NCI-H510A (cell line): ENCODE measurements at places on chromosomes 3 and 15.
A peak's percentile ranks its signal among the peaks of the same experiment; 100 is the strongest.

DNA sequence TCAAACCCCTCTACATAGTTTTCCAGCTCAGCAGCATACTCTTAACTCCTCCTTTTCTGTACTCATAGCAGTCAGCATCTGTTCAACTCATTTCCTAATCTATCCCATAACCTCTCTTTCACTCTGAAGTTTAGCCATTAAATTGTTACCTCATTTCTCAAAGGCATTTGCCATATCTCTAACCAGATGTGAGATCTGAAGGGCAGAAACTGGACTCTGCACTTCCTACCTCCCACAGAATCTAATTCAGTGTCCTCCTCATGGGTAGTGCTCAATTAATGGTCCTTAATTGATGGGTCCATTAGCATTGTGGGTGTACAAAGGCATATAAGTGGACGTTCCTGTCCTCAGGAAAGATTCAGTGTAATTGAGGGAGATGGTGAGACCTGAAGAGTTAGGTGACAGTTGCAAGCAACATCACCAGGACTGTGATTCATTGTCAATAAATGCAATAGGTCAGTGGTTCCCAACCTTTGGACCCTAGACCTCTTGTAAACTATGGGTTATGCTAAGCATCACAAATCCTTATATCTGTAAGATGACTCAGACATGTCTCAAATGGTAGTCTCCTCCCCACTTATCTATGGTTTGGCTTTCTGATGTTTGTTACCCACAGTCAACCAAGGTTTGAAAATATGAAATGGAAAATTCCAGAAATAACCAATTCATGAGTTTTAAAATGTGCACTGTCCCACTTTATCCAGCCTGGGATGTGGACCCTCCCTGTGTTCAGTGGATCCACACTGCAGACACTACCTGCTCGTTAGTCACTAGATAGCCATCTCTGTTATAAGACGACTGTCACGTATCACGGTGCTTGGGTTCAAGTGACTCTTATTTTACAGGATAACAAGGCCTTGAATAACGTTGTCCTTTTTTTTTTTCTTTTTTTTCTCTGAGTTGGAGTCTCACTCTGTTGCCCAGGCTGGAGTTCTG is 25.0 kb upstream of the UACA start:
- DNase-seq: no peak

DNA sequence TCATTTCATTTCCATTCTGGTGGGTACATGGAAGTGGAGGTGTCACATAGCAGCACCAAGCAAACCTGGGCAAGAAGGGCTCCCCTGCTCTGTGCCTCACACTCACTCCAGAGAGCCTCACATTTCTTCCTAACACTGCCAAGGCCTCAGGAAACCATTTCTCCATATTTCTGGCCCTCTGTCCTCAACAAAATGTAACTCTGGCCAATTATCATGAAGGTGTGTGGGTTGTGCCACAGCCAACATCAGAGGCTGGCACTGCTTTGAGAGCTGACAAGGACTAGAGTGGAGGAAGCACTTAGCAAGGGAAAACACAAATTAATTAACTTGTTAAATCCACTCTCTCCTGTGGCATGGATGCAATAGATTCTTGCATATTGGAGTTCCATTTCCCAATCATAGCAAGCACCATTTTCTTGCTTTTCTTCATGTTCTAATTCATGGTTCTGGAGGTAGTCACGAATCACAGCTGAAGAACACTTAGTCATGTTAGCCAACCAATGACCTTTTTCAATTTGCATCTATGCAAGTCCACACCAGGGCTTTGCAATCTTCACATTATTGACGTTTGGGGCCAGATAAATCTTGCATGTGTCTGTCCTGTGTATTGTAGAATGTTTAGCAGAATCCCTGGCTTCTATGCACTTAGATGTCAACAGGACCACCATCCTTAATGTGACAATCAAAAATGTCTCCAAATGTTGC is 241.1 kb downstream of the PLCL2 start:
- DNase-seq: no peak

DNA sequence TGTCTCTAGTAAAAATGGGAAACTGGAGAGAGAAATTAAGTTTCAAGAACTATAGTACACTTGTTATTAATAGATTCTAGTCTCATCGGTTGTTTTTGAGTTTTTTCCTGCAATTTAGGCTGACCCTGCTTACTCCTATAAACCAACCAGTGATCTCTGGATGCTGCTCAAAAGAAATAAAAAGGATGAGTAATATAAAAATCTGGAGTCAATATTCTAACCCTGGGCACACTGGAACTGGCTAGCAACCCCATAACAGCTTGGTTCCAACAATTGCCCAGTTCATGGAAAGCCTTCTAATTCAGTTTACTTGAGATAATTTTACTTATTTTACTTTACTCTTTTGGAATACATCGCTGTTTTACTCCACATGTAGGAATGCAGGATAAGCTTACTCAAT is 211.6 kb downstream of the GBE1 start:
- DNase-seq: no peak

GRCh38 chr3:136311261-136311660 is 61.1 kb downstream of the PCCB start:
- DNase-seq: no peak

DNA sequence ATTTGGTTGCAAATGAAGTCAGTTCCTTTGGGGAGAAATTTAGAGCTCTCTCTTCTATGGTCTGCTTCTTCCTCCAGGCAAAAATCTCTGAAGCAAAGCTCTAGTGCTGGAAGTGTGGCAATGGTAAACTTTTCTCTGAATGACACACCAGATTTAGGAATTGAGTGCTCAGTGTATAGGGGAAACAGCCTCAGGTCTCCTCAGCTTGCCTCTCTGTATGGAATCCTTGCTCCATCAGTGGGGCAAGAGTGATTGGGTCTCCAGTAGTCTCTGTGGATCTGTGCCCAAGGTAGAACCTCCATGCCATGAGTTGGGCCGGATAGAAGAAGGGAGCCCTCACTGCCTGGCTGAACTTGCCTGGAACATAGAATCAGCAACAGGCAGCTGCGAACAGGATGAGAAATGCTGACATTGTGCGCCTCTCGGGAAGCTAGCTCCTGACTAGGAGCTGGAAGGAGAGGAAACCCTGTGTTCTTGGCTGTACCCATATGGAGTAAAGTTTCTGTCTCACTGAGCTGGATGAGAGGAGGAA is 156.1 kb downstream of the WNT7A start:
- no peak for DNase-seq

DNA sequence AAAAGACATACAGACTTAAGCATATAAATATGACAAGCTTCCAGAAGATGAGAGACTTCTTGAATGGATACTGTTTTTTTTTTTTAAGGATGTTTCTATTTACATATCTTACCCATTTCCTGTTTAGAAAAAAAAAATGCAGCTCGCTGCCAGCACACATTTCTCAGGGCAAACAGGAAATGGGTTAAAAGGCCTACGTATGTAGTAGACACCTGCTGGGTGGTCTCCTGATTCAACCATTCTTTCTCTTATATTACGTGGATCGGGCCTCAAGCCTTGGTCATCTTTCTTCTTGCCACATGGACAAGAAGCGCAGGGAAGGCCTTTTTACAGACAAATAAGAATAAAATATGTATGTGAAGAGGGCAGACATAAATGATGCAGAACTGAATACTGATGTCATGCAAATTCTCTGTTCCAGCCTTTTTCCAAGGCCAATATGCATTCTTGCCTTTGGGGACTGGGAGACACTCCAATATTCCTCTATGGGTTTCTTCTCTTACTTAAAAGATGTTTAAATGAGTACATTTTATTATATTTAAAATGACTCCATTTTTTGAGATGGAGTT is 35.0 kb upstream of the TJP1 start:
- DNase-seq: no peak

DNA sequence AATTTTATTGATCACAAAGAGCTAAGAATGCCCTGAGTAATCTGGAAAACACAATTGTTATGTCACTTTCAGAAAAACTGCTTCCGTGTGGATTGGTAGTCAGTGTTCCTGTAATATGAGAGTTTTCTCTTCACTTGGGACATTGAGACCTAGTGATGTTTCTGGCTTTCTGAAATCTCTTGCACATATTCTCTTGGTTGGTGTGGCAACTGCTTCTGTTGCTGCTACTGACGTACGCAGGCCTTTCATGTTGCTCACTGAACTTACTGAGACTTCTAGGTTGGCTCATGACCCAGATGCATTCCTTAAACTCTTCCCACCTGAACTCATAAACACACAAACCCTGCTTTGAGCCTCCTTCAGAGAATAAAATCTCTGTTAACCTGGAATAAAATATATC is 175.0 kb upstream of the PFN2 start:
- DNase-seq: no peak

DNA sequence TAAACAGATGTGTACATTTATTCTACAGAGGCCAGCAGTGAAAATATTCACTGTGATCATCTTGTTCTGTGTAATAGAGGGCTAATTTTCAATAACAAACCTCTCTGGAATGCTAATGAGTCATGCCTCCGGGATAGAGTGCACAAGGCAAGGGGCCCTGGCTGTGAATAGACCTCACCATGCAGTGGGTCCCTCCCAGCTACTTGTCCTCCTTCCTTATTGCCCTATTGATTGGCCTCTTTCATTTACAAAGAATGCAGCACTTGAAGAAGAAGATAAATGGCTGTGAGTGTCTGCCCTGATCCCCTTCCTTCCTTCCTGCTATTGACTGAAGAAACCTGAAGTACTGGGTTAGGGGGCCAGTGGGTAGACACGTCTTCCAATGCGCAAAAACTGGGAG is 436.3 kb downstream of the WDR72 start:
- DNase-seq: no peak

DNA sequence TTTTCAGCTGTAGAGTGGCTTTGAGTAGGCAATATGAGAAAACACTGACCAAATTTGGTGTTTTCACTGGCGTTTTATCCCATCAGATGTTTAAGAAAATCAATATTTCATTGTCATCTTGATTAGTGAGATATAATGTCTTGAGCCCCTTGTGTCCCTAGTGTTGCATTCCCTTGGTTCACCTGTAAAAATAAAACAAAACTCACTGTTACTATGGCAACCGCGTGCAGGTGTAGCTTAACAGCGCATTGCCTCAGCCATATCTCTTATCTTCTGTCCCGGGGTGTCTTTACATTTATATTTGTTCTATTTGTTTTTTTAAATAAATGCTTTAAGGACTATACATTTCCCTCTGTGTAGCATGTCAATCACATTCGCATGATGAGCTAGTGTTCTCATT is 551.6 kb downstream of the ZIC1 start:
- no peak for DNase-seq

DNA sequence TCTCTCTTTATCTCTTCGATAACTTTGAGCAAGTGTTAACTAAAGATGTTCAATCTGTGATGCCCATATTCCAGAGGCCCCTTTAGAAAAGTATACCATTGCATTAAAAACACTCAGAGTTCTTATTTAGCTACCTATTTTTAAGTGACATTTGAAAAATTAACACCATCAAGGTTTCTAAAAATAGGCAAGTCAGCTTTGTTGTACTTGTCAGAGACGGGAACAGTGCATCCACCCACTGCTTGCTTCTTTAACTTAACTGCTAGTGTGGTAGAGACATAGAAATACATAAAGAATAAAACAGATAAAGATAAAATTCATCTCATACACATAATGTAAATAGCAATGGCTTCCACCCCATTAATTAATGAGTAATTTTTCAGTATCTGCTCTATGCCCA is 66.0 kb downstream of the IGSF11 start:
- DNase-seq: no peak

GRCh38 chr3:25088284-25088683 is 339.8 kb upstream of the RARB start:
- DNase-seq: no peak

DNA sequence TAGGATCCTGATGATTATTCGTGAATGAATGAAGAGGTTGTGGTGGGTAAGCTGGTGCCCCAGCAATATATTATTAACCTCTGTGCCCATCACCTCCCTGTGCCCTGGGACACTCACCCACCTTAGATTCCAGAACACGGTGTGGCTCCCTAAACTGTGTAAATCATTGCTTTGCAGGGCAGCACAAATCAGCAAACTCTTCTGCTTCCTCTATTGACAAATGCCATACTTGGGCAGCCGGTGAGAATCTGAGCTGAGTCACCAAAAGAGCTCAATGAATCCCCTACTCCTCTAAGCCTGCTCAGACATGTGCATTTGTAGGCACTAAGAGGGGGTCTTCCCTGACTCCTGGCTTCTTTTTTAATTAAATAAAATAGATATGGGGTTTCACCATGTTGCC is 15.7 kb downstream of the UQCC5 start:
- DNase-seq: no peak

GRCh38 chr3:192772240-192772894 is 45.0 kb upstream of the FGF12 start:
- DNase-seq: no peak

GRCh38 chr3:76954412-76954811 is 85.5 kb upstream of the ROBO2 start:
- DNase-seq: no peak

- DNase-seq: no peak
Measured at GRCh38 chr15:42547918-42548248, 710 bp downstream of the LRRC57 start.

DNA sequence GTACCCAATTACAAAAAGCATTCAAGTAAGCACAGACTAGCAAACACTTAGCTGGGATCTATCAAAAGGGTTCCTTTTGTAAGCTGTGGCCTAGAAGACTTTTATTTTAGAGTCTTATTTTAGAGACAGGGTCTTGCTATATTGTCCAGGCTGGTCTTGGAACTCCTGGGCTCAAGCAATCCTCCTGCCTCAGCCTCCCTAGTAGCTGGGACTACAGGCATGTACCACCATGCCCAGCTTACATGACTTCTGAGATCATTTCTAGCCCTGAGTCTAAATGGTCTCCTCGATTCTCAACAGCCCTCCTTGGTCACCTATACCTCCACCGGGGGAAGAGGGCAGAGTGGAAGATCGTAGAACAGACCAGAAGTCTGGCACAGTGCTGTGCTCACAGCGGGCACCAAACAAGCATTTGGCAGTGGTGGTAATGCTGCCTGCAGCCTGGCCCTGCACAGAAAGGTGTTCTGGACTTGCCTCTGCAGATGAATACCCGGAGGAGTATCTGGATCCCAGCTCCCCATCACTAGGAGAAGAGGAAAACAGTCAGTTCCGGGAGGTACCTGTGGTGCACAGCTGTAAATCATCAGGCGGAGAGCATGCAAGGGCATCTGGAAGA is 2.4 kb downstream of the FAM219B start:
- DNase-seq: no peak

GRCh38 chr3:184354121-184354728 is 7.2 kb downstream of the CLCN2 start:
- no peak for DNase-seq

- DNase-seq: peak; percentile 13
Measured at GRCh38 chr3:114179575-114179974, 723 bp upstream of the DRD3 start.

DNA sequence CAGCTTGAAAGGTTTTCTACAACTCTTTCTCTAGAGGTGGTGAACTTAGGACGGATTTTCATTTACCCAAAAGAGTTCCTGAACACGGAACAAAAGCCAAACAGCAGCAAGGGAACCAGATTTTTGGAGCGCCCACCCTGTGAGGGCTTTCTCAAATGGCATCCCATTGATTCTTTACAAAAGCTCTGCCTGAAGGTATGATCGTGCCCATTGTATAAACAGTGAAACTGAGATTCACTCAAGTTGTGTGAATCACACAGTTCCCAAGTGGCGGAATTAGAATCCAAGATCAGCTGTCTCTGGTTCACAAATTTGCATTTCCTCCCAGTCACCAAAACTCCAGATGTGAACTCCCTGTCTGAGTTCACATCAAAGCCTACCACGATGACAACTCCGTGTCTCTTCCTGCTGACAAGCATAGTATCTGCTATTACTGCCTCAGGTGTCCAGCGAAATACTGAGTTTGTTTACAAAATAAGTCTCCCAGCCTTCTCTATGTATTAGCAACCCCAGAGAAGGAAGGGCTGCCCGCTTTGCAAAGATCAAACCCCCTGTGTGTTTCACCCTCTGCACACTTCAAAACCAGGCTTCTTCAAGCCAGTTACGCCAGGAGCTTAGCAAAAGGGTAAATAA is 235.9 kb upstream of the ST8SIA2 start:
- DNase-seq: no peak
